ENCODE measurements at places on chromosomes 2 and 18.

GRCh38 chr2:155766342-155767115 is 566.0 kb downstream of the NR4A2 start:
- DNase-seq = no peak

DNA sequence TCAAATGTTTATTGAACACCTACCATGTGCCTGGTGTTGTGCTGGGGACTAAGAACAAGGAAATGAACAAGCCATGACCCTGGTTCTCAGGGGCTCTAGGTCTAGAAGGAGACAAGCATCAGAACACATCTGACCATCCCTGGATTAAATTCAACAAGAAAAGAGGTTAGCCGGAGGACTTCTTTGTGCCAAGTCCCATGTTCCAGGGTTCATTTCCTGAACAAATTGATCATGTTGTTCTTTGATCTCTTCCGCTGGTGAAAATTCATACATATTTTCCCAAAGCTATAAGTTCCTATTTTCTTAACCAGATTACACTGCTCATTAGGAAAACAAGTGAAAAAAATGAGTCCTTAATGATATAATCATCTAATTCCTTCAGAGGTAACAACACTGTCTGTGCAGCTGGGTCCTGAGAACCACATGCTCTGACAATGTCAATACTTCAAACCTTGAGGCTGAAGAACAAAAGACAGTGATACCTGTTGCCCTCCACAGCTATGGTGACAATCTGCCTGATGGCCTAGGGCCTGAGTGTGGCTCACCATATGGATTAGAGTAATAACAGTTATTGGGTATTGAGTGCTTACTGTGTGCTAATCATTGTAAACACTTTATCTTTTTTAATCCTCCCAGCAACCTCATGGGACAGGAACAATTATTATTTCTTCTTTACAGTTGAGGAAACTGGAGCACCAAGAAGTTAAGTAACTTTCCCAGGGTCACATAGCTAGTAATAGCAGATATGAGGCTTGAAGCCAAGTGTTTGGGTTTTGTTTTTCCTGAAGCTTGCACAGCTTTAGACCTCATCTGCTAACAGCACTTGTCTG is 24.6 kb upstream of the INO80C start:
- DNase-seq = no peak

DNA sequence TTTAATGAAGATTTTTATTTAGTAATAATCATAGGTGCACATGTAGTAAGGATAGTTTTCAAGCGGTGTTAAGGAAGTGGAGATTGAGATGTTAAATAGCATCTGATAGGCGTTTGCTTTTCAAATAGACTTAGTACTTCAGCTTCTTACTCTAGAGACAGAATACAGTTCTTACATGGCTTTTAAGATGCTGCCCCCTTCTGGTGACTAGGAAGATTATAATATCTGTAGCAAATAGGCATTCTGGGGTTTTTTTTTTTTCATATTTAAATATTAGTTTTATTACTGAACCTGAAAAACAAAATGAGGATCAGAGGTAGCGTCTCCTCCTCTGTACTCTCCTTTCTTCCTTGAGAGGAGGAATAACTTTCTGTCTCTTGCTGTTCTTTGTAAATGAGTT is 100.2 kb downstream of the AGAP1 start:
- no peak for DNase-seq

DNA sequence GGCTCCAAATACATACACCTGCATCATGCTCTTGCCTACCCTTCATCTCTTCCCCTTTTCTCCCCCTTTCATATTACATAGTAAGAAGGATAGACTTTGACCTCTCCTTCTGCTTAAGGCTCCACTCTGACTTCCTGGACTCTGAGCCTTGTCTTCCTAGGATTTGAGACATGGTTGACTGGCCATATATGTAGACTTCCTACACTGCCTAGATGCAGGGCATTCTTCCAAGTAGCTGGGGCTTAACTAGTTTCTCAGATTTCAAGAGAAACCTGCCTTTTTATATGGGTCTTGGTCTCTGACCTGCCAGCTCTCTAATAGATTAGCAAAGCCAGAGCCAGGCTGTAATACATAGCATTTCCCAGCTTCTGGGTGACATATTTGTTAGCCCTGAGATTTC is 35.4 kb upstream of the CYP26B1 start:
- no peak for DNase-seq

- DNase-seq = no peak
Measured at GRCh38 chr2:58427572-58428095, 186.5 kb upstream of the FANCL start.

DNA sequence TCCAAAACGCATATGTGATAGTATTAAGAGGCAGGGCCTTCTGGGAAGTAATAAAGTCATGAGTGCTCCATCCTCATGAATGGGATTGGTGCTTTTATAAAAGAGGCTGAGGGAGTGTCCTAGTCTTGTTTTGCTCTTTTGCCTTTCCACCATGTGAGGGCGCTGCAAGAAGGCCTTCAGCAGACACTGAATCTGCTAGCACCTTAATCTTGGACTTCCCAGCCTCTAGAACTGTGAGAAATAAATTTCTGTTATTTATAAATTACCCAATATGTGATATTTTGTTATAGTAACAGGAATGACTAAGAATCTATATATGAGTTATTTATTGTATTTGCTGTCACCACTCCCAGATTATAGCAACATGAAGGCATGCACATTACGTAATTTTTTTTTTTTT is 63.5 kb downstream of the PLA2R1 start:
- DNase-seq = no peak

- no peak for DNase-seq
Measured at GRCh38 chr2:164920430-164920829, 34.9 kb downstream of the SLC38A11 start.

DNA sequence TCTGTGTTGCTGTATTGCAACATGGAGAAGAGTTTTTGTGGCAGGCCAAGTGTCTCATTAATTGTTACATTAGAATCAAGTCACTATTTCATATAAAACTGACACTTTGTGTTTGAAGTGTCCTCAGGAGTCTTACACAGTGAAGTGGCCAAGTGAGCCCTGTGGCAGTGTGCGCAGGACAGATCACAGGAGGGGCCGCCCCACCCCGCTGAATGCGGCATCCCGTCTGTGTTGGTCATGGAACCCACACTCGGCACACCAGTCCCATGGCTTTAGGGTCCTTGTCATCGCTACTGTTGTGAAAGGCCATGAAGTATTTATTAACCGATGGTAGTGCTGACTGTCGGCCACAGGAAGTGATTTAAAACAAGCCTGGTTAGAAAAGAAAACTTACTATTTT is 144.7 kb upstream of the NFATC1 start:
- no peak for DNase-seq

DNA sequence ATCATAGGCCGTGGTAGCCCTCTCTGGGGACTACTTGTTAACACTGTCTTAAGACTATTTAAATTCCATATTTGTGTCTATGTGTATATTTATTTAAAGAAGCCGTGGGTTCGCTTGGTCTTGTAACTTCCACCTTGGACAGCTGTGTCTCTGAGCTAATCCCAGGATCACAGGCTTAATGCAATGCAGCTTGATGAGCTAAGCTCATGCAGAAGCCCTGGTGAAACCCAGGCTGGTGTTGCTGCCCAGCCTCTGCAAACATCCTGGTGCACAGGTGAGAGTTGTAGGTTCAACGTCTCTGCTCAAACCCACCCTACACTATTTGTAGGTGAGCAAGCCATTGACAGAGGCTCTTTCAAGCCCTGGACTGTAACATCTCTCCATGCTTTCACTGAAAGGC is 211.8 kb downstream of the FAM210A start:
- no peak for DNase-seq

DNA sequence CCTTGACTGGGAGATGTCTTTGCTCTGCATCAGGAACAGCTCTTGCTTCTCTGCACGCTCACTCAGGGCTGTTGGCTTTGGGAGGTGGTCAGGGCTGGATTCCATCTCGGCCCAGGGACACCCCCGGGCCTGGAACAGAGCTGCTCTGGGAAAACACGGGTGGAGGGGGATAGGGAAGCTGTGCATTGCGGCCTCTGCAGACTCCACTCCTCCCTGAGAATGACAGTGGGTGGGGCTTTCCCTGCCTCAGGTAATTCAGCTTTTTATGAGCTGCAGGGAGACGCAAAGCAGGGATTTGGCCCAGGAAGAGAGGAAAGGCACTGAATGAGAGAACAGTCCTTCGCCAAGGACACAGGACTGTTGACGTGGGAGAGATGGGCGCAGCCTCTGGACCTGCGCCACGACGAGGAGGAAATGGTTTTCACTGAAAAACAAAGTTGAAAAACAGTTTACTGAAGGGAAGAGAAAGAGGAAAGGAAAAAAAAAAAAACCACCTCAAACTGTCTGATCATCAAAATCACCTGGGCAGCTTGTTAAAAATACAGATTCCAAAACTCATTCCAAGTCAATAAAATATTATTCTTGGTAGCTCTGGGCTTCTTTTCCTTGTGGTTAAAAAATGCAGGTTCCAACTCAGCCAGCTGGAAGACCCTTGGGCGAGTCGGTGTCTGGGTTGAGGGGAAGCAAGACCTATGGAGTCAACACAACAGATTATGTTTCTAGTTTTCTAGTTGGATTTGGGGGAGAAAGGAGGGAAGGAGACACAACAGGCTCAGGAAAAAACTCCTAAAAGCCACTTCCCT is 194.0 kb downstream of the ZFP36L2 start:
- DNase-seq = no peak

- no peak for DNase-seq
Measured at GRCh38 chr18:30588673-30589164, 453.8 kb downstream of the DSC3 start.

Measured in thoracic aorta (tissue), 2 donors.